Cardiac fibroblast (primary cell): ENCODE measurements at places on chromosomes 11 and 22.
A peak's percentile ranks its signal among the peaks of the same experiment; 100 is the strongest.

- DNase-seq: no peak
Observed at GRCh38 chr11:105052487-105052886, 7.4 kb upstream of the CARD16 start.

GRCh38 chr11:112212710-112213109, 13.5 kb upstream of the PTS start:
- DNase-seq: peak; percentile 45

DNA sequence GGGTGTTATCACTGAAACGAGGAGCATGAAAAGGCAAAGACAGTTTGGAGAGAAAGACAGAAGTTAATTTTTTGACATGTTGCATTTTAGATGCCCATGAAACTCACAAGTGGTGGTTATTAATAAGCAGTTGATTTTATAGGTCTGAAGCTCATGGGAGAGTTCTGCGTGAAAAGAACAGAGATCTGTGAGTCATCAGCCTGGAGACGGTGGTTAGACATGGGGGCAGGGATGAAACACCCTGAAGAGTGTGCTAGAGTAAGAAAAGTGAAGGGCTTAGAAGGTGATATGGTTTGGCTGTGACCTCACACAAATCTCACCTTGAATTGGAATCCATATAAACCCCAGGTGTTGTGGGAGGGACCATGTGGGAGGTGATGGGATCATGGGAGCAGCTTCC, 289.1 kb upstream of the ISX start:
- no peak for DNase-seq

GRCh38 chr11:13216019-13216710, 61.4 kb upstream of the BMAL1 start:
- peak; percentile 98 for DNase-seq

DNA sequence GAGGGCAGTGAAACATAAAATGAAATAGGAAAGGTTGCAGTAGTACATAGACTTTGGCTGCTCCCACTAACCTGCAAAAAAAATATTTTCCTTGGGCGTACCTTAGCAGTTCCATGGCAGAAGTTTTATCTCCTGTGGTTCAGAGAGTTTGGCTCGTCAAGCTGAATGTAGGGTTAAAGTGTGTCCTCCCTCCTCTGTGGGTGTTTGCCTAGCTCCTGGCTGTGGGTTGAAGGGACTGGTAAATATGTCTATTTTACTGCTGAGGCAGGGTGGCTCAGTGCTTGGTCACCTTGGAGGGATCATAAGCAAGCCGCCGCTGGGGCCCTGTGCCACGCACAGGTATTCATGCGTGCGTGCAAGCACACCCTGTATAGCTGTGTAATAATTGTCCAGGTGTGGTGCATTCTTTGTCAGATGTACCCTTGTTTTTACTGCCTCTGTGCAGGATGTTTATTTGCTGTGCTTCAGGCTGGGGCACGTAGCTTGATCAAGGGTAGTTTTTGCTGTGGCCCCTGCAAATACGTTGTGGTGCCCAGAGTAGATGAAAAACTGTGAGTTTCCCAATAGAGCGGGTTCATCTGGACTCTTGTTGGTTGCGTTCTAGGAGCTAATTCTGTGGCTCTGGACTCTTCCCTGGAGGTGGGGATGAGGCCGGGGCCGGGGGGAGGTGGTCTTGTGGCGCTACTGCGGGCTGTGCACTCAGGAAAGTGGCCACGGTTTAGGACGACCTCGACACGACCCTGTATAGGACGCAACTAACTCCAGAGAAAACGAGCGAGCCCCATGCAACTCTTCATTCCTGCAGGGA, 732 bp upstream of the SORL1 start:
- DNase-seq: no peak

DNA sequence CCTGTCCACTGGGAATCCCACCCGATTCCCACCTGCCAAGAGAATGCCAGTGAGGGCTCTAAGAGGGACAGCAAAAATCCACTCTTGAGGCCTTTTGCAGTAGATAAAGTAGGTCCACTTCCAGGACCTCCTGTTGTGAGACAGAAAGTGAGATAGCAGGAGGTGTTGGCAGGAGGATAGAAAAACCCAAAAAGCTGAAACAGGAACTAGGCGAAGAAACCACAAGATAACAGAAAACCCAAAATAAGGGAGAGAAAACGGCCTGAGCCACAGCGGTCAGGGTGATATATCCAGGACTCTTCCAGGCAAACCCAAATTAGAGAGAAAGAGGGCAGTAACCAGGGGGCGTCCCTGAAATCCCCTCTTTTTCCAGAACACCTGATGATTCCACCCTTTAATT, 79.7 kb upstream of the LINC01488 start:
- DNase-seq: no peak

DNA sequence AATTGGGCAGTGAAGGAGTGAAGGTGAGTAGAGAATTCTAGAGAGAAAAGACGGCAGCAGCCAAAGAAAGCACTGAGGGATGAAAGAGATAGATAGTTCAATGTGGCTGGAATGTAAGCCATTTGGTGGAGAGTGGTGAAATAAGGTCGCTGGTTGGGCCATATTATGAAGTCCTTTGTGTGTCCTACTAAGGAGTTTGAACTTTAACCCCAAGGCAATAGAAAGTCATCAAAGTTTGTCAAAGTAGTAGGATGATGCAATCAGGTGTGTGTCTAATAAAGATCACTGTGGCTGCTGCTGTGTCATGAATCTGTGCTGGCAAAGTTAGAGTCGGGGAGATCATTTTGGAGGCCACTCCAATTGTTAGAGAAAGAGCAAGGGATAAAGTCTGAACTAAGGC, 18.7 kb downstream of the RNF121 start:
- DNase-seq: no peak

DNA sequence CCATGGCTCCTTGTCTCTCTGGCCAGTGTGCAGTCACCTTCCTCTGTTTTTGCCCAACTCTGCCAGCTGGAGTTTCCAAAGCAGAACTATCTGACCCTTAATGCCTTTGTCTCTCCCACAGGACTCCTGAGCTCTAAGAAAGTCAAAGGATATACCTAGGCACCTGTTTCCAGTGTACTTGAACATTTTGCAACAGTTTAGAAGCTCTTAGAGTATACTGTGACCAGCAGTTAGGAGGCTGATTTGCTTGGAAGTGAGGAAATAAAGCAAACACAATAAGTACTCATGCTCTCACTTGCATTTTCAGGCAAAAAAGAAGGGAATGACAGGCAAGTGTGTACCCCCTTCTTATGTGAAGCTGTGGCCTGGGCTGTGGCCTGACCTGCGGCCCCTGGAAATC, 204.3 kb upstream of the PLET1 start:
- no peak for DNase-seq

- no peak for DNase-seq
Observed at GRCh38 chr11:111427471-111427912, 48.4 kb upstream of the POU2AF1 start.

- DNase-seq: peak; percentile 28
Observed at GRCh38 chr11:27100534-27100933, 59.9 kb downstream of the BBOX1 start.

DNA sequence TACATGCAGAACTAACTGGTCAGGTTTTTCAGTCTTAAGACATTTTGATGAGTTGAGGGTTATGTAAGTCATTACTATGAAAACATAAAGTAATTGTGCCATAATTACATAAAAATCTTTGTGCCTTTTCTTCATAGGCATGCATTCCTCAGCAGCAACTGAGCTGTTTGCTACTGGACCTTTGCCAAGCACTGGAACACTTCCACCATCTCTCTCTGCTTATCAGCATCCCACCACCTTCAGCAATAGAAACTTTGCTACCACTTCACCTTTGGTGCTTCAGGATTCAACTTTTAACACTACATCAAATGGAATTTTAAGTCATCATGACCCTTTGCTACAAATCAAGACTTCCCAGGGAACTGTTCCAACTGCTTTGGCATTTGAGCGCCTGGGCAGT, 39.0 kb downstream of the QSER1 start:
- DNase-seq: no peak

GRCh38 chr11:83156144-83156995, 561 bp upstream of the PCF11 start:
- peak; percentile 100 for DNase-seq

GRCh38 chr22:47442821-47443220, 680.4 kb downstream of the TBC1D22A start:
- DNase-seq: no peak

- no peak for DNase-seq
Observed at GRCh38 chr22:20834725-20835124, 23.9 kb downstream of the PI4KA start.

- peak; percentile 13 for DNase-seq
Observed at GRCh38 chr11:107916671-107917241, 11.5 kb upstream of the RAB39A start.

GRCh38 chr11:131118247-131118646, 202.0 kb upstream of the SNX19 start:
- no peak for DNase-seq

DNA sequence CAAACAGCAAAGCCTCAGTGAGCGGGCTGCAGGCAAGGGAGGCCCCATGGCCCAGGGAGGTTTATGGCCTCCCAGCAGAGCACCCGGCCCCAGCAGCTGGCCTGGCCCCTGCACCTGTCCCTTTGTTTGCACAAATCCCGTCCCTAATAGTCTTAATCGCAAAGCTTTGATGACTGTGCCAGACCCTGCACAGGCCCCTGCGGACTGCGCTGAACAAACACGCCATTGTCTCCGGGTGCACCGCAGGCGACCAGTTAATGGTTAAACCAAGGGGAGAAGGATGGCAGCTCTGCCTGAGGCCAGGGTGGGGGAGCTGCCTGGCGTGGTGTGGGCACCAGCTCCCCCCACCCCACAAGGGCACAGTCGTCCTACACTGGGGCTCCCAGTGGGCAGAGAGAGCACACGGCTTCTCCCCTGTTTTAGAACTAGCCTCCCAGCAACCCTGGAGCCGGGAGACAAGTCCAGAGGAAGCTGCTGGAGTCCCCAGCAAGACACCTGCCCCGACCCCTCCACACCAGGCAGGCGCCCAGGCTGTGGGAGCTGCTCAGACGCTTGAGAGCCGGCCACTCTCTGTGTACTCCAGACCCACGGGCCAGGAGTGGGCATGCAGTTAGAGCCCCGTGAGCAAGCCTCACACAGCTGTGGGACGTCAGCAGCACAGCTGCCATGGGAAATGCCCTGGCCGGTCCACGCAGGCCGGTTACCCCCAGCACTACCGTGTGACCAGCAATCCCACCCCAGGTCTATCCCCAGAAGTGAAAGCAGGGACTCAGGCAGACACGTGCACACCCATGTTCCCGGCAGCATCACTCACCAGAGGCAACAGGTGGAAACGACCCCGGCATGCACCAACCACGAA, 39.7 kb upstream of the TH start:
- DNase-seq: no peak

- DNase-seq: no peak
Observed at GRCh38 chr11:111548525-111548924, 8.0 kb downstream of the LAYN start.

GRCh38 chr11:61966734-61967115, 709 bp downstream of the FTH1 start:
- DNase-seq: peak; percentile 52

GRCh38 chr11:64048042-64048854, 12.5 kb downstream of the FLRT1 start:
- DNase-seq: no peak

GRCh38 chr22:37018815-37019308, 385 bp downstream of the TST start:
- DNase-seq: peak; percentile 37

DNA sequence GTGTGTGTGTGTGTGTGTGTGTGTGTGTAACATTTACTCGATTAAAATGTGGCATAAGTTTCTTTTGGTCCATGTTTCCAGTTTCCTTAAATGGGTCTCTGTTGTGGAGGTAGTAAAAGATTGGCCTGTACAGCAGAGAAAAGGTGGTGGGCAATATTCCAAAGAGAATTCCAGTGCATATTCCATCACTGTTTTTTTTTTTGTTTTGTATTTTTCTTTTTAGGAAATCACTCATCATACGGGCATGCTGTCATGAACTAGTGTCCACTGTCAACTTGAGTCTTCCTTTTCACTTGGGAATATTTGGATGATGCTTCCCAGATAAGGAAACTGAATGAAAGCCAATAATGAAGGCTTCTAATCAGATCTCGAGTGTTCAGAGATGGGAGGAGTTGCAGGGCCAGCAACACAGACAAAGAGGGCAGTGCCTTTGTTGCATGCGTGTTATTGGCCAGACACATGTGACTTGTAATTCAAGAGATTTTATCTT, 95.2 kb upstream of the PDGFD start:
- DNase-seq: no peak

GRCh38 chr11:4511282-4512245, 29.1 kb downstream of the OR52K1 start:
- DNase-seq: no peak

DNA sequence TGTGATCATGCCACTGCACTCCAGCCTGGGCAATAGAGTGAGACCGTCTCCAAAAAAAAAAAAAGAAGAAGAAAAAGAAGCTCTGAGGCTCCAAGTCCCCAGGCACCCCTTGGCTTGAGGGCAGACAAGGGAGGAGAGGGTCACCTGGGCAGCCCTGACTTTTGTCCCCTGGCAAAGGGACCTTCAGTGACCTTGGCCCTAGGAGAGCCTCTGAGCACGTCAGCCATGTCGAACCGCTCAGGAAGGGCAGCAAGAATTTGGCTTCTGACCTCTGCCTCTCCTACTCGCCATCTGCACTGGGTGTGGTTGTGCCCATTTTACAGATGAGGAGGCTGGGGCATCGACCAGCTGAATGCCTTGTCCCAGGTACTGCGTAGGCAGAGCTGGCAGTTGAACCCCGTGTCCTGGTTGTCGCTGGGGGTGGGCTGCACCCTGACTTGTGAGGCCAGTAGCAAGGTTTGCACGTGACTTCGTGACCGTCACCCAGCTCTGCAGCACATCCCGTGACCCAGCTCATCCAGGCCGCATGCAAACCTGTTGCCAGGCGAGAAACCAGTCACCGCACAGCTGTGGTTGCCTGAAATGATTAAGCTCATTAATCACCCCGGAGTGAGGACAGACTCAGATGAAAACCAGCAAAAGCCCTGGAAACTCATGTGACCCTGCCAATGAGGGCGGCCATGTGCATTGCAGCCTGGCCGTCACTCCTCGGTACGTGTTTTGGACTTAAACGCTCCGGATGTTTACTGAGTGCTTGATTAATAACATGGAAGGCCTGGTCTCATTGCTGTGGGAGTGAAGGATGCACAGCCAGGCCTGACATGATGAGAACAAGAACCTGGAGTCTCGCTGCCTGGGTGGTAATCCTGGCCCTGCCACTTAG, 47.7 kb upstream of the PPP6R3 start:
- peak; percentile 77 for DNase-seq

GRCh38 chr22:30792456-30792855, 97.8 kb downstream of the OSBP2 start:
- no peak for DNase-seq
